ENCODE measurements at places on chromosomes 7 and 10. TPM values are rescaled to one million over a fixed set of nuclear protein-coding genes. Genes with fewer than 3 reads are reported as not detected.

PROSER2 gene
- 4.0 TPM for total RNA-seq

SLC29A3 gene
- 3.0 TPM for total RNA-seq

CASTOR2 gene
- total RNA-seq = 10.2 TPM

AGMO gene
- total RNA-seq = 2.5 TPM

NUDT1 gene
- 5.3 TPM for total RNA-seq

ALOX5 gene
- not detected for total RNA-seq

PGAM2 gene
- not detected for total RNA-seq

SPDYE9 gene
- total RNA-seq = not detected

KMT2E gene
- total RNA-seq = 194 TPM

AKR1B15 gene
- not detected for total RNA-seq

POLR2J gene
- total RNA-seq = 27.6 TPM

NXPH1 gene
- not detected for total RNA-seq

MMS19 gene
- total RNA-seq = 55.1 TPM

WDR86 gene
- total RNA-seq = 0.11 TPM

HOXA1 gene
- 0.43 TPM for total RNA-seq

TMEM236 gene
- total RNA-seq = 0.43 TPM

MMP21 gene
- total RNA-seq = 1.1 TPM

ZCWPW1 gene
- total RNA-seq = 1.2 TPM

H2BK1 gene
- not detected for total RNA-seq

FAM25C gene
- total RNA-seq = not detected

FOXP2 gene
- total RNA-seq = 4.0 TPM

ZNF804B gene
- total RNA-seq = not detected

C10orf105 gene
- total RNA-seq = not detected

HYAL4 gene
- 0.22 TPM for total RNA-seq

TMEM273 gene
- total RNA-seq = 5.6 TPM

GIMAP4 gene
- 389 TPM for total RNA-seq

JAKMIP3 gene
- total RNA-seq = 0.09 TPM

HILPDA gene
- total RNA-seq = 9.1 TPM

SGMS1 gene
- total RNA-seq = 49.7 TPM

TFR2 gene
- total RNA-seq = 0.54 TPM

RPP38 gene
- total RNA-seq = 11.9 TPM

GRK5 gene
- 31.2 TPM for total RNA-seq

GARS1 gene
- 45.7 TPM for total RNA-seq

AGAP3 gene
- 62.0 TPM for total RNA-seq

SFMBT2 gene
- total RNA-seq = 0.76 TPM

PRKCQ gene
- 0.22 TPM for total RNA-seq

PRPS1L1 gene
- not detected for total RNA-seq

GRM8 gene
- total RNA-seq = not detected

AUTS2 gene
- total RNA-seq = 0.69 TPM

AGR3 gene
- not detected for total RNA-seq

SAMD9L gene
- 8.2 TPM for total RNA-seq

ACTL6B gene
- total RNA-seq = not detected

FAM25G gene
- total RNA-seq = not detected
